CD4-positive, alpha-beta T cell treated with Interleukin-15 for 1 hour (primary cell): ENCODE measurements at places on chromosomes 13 and 19.
A peak's percentile ranks its signal among the peaks of the same experiment; 100 is the strongest.

- no peak for DNase-seq
Observed at GRCh38 chr13:78636495-78636894, 22.5 kb downstream of the OBI1 start.

DNA sequence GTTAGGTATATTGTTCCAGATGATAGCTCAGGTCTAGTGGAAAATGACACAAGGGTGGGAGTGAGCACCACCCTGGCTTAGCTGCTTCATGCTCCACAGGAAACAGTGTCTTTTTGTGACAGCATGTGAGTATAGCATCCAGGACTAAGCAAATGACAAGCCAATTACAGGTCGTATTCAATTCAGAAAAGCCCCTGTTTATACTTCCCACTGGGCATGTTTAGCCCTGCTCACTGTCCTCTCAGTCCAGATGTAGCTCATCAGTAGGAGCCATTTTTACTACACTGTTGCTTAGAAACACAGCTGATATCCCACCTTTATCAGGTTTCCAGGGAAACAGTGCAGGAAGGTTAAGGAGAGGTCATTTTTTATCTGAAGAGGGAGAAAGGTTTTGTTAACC is 8.0 kb downstream of the ABHD13 start:
- DNase-seq = no peak

- DNase-seq = no peak
Observed at GRCh38 chr13:77507931-77508776, 27.4 kb upstream of the SCEL start.

DNA sequence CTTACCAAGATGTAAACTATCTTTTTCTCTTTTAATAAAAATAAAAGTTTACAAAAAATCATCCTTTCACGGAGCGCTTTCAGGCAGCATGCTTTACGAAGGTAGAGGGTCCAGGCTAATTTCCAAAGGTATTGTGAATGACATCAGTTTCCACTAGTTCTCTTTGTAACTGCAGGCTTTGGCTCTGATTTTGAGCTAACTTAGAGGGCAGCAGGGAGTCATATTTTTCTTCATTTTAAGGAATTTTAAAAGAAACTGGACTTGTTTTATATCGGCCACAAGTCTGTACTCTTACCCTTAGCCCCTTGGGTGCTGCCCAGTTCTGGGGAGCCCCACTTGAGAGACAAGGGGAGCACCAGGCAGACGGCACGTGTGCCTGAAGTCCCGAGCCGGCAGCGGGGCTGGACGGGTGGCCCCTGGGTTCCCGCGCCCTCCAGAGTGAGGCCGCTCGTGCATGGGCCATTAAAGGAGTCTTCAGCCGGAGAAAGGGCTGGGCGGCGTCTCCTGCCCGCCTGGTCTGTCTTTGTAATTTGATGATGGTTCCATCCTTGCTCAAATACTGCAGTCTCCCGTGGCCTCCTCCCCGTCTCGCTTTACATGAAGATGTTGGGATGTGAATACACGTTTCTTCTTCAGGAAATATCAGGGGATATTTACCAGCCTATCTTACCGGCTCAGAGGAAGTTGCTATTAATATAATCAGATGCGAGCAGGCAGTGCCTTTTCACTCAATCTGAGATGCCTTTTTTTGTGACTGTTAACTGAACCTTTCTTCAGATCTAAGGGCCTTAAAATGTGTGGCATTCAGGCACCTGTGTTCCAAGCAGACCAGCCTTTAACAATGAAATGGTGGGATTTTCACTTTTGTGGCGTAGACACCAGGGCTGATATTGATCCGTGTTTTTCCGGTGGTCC is 67.4 kb downstream of the GGACT start:
- DNase-seq = no peak

DNA sequence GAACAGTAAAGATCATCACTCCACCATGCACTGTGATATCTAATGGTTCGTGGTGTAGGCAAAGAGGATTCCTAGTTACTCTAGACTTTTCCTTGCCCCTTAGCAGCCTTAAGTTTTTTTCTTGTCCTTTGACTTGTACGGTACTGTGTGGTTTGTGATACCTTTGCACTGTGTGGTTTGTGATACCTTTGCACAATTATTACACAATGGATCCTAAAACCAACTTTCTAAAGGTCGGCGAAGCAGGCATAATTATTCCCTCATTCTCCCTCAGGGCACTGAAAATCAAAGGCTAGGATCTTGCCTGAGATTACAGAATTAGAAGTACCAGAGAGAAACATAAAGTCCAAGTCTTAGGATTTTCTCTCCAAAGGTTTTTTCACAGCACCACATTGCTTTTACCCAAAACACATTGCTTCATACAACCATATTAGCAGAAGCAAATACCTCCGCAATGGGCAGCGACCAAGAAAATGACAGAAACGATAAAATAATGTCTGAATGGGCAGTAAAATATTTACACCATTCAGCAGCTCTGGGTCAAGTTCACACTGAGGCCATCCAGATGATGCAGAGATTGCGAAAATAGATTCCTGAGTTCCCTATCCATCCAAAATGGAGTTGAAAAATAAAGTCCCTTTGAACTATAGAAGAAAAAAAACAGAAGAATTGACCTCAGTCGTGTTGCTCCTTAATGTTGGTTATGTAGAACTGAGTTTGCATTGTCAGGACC is 106.4 kb downstream of the FGF14 start:
- DNase-seq = no peak

DNA sequence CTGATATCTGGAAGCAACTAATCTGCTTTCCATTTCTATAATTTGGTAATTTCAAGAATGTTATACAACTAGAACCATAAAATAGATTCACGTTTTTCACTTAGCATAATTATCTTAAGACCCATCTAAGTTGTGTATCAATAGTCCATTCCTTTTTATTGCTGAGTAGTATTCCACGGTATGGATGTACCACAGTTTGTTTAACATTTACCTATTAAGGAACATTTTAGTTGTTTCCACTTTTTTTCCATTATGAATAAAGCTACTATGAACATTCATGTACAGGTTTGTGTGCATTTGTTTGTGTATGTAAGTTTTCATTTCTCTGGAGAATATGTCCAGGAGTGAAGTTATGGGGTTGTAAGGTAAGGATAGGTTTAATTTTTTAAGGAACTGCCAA is 18.3 kb upstream of the ZNF112 start:
- no peak for DNase-seq

DNA sequence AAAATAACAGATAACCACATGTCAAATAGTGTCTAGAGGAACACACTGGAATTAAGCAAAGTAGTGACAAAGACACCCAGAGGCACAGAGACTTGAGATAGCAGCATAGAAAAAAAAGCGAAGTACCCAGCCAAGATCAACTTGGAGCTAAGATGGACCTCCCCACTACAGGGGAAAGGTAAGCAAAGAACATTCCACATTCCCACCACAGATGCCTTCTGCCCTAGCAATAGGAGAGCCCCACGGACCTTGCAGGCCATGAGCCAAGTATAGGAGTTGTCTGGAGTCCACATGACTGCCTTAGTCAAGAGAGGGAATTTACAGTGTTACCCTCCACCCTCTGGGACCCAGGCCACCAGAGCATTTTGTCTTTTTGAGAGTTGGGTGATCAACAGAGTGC is 110.7 kb upstream of the SPRY2 start:
- DNase-seq = no peak

GRCh38 chr19:1076951-1077350 is 10.0 kb downstream of the ARHGAP45 start:
- DNase-seq = peak; percentile 95

DNA sequence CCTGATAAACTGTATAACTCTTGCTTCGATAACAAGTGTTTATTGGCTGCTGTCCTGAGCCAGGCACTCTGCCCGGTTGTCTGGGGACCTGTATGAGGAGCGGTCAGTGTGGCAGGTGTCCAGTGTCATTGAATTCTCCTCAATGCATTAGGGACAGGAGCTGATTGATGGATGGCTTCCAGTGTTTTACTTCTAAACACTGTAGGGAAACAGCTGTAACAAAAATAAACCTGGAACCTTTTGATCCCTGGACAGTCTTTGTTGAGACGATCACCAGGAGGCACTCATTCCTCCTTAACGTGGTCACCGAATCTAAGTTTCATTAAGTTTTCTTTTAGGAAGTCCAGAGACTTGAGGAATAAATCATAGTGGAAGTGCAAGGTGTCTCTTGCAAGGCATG is 17.9 kb downstream of the UBAC2 start:
- no peak for DNase-seq

DNA sequence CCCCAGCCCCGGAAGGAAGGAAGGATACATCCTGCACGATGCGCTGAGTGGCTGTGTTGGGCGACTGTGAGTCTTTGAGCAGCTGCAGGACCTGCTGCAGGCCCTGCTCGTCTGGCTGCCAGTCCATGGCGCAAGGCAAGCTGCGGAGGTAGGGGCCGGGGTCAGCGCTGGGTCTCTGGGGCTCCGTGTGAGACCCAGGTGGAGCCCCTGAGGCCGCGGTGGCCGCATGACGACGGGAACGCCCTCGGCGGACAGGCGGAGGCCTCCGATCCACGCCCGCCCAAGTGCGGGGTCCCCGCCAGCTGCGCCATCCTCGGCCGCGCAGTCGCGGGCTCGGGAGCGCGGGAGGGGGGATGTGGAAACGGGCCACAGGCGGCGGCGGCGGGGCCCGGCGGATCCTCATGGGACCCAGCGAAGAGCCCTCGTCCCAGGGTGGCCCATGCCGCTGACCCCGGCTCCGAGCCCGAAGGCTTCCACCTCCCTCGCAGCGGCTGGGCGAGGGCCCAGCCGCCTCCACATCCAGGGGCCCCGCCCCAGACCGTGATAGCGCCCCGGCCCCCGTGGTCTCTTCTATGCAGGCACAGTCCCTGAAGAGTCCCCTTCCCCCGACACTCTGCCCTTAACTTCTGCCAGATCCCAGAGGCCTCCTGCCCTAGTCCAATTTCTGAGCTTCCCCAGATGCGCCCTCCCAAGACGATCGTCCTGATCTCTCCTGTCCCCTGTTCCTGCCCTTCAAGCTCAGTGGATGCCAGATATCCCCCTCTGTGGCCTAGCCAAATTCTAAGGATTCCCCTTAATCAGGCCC is 2.7 kb downstream of the TNPO2 start:
- no peak for DNase-seq

GRCh38 chr13:110047496-110047895 is 259.5 kb downstream of the COL4A1 start:
- DNase-seq = no peak

- no peak for DNase-seq
Observed at GRCh38 chr13:43401361-43401760, 378.0 kb downstream of the DNAJC15 start.

- no peak for DNase-seq
Observed at GRCh38 chr19:35107545-35107944, 8.1 kb upstream of the FXYD3 start.

GRCh38 chr13:41028051-41028450 is 8.9 kb upstream of the ELF1 start:
- DNase-seq = no peak

DNA sequence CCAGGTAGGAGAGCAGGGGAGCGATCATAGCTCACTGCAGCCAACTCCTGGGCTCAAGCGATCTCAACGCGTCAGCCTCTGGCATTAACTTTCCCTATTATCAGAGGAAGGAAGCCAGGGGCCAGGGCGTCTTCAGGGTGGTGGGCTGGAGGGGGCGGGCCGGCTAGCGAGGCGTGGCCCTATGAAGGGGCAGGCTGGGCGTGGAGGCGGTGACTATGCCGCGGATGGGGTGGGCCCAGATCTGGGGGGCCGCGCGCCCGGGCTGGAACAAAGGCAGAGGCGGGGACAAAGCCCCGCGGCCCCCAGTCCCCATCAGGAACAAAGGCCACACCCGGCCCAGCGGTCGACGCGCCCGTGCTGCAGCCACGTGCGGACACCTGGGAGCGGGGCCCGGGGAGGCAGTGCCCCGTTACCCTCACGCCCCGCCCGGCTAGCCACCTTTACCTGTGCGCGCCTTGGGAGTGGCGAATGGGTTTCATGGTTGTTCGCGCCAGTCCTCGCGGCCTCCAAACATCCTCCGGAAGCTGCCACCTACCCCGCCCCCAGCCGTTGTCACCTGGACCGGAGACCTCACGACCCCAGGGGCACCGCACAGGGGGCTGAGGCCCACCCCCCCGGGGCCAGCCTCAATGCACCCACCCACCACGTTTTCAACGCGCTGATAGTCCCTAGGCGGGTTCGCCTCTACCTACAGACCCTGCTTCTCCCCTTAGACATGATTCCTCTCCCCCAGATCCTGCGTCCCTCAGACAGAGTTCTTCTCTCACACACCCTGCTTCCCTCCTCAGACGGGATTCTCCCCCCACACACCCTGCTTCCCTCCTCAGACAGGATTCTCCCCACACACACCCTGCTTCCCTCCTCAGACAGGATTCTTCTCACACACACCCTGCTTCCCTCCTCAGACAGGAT is 5.4 kb upstream of the TRIM28 start:
- peak; percentile 38 for DNase-seq

DNA sequence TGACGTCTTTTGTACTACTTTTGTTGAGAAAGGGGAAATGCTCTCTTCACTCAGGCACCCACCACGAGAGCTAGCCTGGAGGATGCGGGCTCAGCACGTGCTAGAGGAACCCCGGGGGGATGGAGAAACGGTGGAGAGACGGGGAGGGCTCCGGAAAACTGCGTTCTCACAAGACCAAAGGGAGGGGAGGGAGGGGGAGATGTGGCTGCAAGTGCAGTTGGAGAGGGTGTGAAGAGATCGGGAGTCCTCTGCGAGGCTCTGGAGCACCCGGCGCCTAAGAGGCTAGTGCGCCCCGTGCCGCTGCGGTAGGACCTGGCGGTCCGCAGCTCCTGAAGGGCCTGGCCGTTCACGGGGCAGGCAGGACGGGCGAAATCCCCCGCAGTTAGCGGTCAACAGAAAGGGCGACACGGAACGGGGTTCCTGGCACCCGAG is 43.4 kb upstream of the XPO4 start:
- peak; percentile 35 for DNase-seq

DNA sequence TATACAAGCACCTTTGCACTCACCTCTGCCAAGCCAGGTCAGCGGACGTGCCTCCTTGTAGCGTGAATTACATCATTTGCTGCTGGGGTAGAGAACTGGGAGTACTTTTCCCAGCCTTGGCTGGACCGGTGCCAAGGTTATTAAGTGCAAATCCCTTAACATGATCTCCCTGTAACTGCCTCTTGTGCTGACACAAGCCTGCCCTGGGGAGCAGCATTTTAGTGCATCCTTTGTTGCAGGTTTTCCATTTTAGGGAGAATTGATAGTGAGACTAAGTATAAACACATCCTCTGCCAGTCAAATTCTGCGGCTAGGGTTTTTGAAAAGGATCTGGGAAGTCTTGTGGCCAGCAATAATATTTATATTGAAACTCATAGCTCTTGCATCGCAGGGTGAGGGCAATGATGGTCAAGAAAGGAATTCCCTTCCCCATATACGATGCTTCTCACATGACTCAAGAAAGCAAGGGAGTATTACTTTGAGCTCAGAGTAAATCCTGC is 32.7 kb upstream of the DCLK1 start:
- DNase-seq = no peak
